ENCODE measurements at places on chromosomes 6 and 20. TPM values are rescaled to one million over a fixed set of nuclear protein-coding genes. Genes with fewer than 3 reads are reported as not detected.

Gene AIF1
- 26.1 TPM for total RNA-seq

Gene TRAPPC3L
- not detected for total RNA-seq

- no peaks in the 10 kb centered on the region for H3K27me3 ChIP-seq
- DNase-seq = no peak
- no peaks in the 10 kb centered on the region for H3K4me1 ChIP-seq
- H3K4me3 ChIP-seq = no peak overlapping the region
Measured at GRCh38 chr6:89506716-89507617, 74.0 kb downstream of the ANKRD6 start.

- H3K27me3 ChIP-seq = peaks cover 25% of the 10 kb centered on the region
- H3K36me3 ChIP-seq = no peaks in the 10 kb centered on the region
- no peaks in the 10 kb centered on the region for H3K4me1 ChIP-seq
- no peak overlapping the region for H3K4me3 ChIP-seq
- DNase-seq = no peak
Measured at GRCh38 chr6:153123801-153124200, 7.3 kb downstream of the RGS17 start.

GRCh38 chr20:63011798-63012197 lies 5.0 kb upstream of the BHLHE23 start:
- H3K27me3 ChIP-seq = peaks cover 58% of the 10 kb centered on the region
- DNase-seq = no peak
- no peak overlapping the region for H3K27ac ChIP-seq
- H3K36me3 ChIP-seq = peaks cover 4% of the 10 kb centered on the region
- no peak overlapping the region for H3K4me3 ChIP-seq
- peaks cover 19% of the 10 kb centered on the region for H3K4me1 ChIP-seq

DNA sequence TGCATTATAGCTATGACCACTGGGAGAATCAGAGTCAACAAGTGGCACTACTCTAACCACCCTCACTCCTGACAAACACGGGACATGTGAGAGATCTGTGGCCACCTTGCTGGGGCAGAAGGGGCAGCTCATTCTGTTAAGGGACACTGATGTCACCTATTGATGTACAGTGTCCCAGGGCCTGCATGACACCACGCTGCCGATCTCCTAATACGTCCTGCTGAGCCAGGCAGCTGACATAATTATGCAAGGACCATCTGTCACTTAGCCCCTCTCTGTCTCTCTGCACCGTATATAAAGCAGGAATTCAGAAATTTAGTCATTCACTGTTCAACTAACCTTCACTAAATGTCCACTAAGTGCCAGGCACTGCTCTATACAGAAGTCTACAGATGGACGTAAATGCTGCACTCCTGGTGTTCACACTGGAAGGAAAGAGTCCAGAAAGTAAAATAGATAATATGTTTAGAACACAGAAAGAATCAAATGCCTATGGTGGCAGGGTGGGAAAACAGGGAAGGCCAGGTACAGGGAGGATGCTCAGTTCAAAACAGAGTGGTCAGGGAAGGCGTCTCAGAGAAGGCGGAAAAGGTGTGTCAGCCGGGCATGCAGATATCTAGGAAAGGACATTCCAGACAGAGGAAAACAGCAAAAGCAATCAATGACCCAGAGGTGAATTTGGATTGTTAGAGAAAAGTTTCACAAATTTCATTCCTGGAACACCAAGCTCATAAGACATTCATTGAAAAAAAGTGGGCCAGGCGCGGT lies 173.8 kb downstream of the ZNF217 start:
- H3K27me3 ChIP-seq = no peaks in the 10 kb centered on the region
- no peak overlapping the region for H3K4me3 ChIP-seq

GRCh38 chr6:66423047-66423446 lies 716.0 kb upstream of the EYS start:
- no peak for DNase-seq
- H3K36me3 ChIP-seq = no peaks in the 10 kb centered on the region
- no peak overlapping the region for H3K4me3 ChIP-seq
- no peak overlapping the region for H3K27ac ChIP-seq
- H3K27me3 ChIP-seq = no peaks in the 10 kb centered on the region
